PC-9 (cell line): ENCODE measurements at places on chromosomes 16 and 17.

DNA sequence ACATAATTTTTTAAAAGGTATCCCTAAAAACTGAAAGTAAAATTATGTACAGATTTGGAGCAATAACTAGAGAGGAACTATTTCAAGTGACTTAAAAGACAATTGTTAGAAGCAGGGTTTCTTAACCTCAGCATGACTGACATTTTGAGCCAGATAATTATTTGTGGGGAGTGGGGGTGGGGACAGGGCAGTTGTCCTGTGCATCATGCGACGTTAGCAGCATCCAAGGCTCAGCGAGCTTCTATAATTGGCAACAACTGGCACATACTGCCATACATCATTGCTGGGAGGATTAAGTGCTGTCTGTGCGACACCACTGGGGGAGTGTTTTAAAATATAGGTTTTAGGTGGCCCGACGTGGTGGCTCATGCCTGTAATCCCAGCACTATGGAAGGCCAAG lies 27.1 kb downstream of the GABARAPL2 start:
- no peak for DNase-seq

GRCh38 chr16:58516768-58517107 lies 1.4 kb downstream of the SETD6 start:
- DNase-seq, result no peak

DNA sequence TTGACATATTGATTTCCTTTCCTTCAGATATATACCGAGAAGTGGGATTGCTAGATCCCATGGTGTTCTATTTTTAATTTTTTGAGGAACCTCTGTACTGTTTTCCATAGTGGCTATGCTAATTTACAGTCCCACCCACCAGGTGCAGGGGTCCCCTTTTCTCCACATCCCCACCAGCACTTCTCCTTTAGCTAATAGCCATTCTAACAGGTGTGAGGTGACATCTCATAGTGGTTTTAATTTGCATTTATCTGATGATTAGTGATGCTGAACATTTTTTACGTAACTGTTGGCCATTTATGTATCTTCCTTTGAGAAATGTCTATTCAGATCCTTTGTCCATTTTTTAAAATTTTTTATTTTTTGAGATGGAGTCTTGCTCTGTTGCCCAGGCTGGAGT lies 93.9 kb downstream of the SDR42E1 start:
- DNase-seq, result no peak

- DNase-seq, result no peak
Measured at GRCh38 chr17:55321427-55322060, 56.8 kb downstream of the HLF start.

DNA sequence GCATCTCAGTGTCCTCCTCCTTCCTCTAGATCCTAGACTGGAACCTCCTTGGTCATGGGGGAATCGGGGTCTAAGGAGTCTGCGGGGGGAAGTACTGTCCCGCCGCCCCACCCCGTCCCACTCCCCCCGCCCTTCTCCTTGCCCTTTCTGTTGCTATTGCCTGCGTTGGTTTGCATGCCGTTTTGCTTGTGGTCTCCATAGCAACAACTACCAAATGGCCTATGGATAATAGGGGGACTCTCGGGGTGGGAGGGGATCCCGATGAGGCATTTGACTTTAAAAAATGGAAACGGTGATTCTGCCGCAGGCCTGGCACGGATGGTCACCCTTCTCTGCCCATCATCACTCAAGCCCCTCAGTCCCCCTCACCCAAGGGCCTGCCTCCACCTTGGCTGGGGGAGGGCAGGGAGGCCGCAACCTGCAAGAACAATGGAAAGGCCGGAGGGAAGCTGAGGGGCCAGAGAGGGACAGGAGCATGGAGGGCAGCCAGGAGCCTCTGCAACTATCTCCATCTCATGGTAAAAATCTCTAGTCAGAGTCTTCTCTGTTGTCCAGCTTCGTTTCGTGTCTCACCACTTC lies 231.4 kb upstream of the TNRC6C start:
- DNase-seq, result no peak

GRCh38 chr16:28923231-28923587 lies 1.8 kb downstream of the RABEP2 start:
- no peak for DNase-seq

- no peak for DNase-seq
Measured at GRCh38 chr16:82280867-82281266, 110.8 kb upstream of the MPHOSPH6 start.

GRCh38 chr17:79272666-79273219 lies 198.1 kb downstream of the ENGASE start:
- peak; percentile 21 for DNase-seq

DNA sequence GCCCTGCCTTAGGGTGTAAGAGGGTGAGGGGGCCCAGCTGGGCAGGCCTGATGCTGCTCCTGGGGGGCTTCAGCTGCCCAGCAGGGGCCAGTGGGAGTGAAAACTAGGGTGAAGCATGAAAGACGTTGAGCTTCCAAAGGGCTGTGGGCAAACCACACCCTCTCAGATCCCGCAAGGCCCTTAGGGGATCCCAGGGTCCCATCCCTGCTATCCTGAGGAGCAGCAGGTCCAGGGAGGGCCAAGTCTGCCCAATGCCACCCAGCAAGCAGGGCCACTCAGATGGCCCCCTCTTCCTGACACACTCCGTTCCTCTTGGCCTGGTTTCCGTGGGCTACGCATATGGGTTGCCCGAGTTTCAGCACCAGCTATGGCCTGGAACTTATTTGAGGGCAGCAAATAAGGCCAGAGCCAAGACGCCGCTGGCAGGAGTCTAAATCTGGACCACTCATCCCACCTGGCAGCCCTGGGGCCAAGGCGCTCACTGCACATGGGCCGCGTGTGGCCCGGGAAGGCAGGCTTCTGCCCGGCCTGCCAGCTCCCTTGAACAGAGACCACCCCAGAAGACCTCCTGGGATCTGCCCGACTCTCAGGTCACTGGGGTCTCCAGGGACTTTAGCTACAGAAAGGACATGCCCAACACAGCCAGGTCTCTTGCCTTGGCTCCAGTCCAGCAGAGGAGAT lies 4.2 kb downstream of the ATP2A3 start:
- no peak for DNase-seq

DNA sequence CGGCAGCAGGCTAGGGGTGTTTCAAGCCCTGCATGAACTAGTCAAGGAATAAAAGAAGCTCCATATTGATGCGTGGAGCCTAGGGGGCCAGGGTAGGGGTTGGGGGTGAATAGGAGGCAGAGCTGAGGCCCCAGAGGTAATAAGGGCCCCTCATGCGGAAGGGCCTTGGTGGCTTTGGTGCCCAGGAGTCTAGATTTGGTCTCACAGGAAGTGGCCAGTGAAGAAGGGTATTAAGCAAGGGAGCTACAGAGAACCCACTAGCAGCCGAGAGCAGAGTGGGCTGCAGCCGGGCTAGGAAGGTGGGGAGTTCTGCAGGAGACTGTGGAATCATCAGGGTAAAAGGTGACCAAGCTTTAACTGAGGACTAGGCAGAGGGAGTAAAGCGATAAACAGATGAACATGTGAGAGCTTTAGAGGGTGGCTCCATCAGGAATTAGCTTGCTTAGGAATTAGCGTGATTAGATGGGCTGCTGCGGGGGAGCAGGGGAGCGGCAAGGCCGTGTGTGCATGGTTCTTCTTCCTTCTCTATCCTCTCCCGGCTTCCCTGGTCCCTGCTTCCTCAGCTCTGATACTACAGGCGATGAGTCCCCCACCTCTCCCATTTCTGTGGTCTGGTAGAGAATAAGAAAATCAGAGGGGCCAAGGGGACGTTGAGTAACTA lies 9.8 kb downstream of the GNGT2 start:
- DNase-seq, result no peak

DNA sequence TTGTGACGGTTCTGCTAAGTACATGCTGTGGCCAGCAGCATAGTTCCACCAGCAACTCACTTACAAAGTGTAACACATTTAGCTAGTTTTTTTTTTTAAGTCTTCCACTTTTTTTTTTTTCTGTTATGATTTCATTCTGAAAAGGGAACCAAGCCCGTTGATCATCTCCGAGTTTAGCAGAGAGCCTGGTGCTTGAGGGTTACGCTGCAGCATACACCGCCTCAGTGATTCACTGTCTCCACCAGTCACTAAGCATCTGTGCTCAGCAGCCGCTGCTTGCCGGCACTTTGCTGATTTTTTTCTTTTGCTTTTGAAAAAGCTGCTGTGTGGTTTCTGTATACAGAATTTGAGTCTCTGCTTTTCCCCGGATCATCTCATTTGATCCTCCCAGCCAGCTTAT lies 194.5 kb upstream of the CDH13 start:
- DNase-seq, result no peak

DNA sequence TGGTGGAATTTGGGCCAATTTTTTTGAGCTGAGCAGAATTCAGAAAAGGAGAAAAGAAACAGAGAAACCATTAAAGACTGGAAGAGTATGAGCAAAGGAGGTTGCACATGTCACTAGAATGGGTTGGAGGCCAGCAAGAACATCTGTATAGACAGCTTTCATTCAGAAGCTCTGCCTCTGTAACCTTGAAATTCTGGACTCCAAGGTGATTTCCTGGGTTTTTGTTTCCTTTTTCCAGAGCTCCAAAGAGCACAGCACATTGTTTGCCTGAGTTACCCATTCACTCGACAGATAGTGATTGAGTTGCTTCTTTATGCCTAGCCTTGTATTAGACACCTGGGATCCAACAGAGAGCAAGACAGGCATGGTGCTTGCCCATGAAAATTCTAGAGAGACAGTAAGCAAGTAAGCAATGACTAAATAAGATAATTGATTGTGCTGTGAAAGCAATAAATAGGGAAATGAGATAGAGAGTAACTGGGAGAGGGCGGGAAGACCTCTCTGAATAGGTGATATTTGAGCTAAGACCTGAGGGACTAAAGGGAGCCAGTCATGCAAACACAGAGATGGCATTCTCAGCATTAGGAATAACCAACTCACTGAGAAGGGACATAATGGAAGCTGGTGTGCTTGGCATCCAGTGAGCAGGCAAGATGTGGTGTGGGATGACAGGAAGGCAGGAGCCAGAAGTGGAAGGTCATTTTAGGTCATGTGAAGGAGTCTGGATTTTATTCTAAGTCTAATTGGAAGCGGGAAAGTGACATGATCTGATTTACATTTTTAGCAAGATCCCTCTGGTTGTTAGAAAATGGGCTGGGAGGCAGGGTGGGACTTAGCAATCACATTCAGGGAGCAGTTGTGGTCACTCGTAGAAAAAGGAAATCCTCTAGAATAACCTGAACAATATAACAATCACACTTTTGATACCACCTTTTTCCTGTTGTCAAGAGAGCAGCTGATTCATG lies 197.5 kb downstream of the HS3ST3A1 start:
- no peak for DNase-seq

GRCh38 chr17:28367641-28368305 lies 2.3 kb downstream of the VTN start:
- DNase-seq, result no peak

- DNase-seq, result no peak
Measured at GRCh38 chr17:50892101-50892776, 26.1 kb upstream of the TOB1 start.

GRCh38 chr16:49462362-49462988 lies 88.9 kb downstream of the C16orf78 start:
- DNase-seq, result no peak

DNA sequence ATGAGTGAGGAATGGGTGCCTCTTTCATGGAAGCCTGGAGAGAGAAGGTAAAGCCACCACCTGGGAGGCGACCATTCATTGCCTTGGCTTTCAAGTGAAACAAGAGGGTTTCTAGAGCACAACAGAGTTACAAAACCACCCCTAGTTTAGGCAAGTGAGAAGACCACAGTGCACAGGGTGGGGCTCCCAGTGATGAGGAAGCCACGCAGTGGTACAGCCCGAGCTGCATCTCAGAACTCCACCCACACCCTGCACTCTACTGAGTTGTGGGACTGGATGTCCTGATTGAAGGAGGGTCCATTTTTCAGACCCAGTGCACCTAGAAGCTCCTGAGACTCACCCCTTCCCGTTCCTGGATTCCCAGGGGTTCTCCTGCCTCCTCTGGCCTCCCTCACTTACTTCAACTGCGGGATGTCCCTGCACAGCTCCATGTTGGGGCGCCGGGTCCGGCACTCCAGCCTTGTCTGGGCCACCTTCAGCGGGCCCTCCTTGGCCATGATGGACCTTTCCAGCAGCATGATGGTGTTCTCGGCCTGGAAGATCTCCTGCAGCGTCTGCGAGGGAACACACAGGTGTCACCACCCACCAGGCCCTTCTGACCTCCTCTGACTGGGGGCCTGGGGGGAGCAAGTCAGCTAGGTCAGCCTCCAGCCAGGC lies 55.1 kb upstream of the EMP2 start:
- DNase-seq, result no peak

DNA sequence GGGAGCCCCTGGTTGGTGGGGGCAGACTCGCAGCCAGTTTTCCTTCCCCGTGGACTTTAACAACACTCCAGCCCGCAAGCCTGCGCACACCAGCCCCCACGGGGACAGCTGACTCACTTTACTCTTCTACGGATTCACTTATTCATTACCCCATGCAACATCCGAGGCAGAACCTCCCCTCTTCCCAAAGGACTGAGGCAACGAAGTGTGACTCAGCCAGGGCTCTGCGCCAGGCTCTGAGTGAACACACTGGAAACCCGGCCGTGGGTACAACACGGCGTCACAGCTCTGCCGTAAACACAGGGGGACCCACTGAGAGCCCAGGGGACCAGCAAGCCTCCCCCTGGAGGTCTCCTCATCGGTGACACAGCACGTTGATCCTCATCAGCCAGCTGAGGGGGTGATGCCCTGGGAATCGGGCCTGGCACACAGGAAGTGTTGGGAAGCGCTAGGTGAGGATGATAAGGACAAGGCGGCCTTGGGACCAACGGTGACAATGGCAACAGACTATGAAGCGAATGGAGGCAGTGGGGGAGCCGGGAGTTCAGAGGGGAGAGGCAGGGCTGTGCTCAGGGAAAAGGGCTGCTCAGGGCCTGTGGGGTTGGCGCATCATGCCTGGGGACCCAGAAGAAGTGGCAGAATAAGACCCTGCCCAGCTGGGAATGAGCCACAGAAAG lies 14.6 kb downstream of the COTL1 start:
- DNase-seq, result no peak

- DNase-seq, result no peak
Measured at GRCh38 chr16:4450430-4450829, 24.0 kb downstream of the NMRAL1 start.

GRCh38 chr16:57372372-57373116 lies at the start of gene CX3CL1:
TSS of gene CX3CL1 (plus strand) at chr16:57372490. CDS start at chr16:57372569, 79 bp downstream.
- DNase-seq, result no peak

DNA sequence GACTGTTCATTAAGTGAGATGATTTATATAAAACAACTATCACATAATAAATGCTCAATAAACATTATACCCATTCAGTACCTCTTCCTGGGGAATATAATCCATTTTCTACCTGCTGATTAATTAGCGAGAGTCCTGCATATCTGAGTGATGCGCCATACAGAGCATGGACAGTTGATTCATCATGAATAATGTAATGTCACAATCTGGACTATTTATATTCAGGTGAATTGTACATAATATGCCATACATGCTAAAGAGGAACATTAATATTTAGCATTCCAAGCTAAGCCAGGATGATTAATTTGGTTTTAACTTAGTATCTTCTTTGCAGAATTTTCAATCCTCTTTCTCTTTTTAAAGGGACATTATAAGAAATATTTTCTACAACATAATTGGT lies 362.0 kb upstream of the XYLT1 start:
- no peak for DNase-seq

- no peak for DNase-seq
Measured at GRCh38 chr16:82184213-82184612, 14.2 kb upstream of the MPHOSPH6 start.

- no peak for DNase-seq
Measured at GRCh38 chr17:51907041-51907440, 251.5 kb downstream of the CA10 start.

GRCh38 chr16:23539984-23540816 lies 16.9 kb downstream of the EARS2 start:
- DNase-seq, result no peak

- no peak for DNase-seq
Measured at GRCh38 chr17:19270704-19271611, 33.8 kb downstream of the EPN2 start.
